Transverse colon (tissue), 4 donors: ENCODE measurements at places on chromosomes 13 and 19. TPM values are rescaled to one million over a fixed set of nuclear protein-coding genes. Genes with fewer than 3 reads are reported as not detected.

DNA sequence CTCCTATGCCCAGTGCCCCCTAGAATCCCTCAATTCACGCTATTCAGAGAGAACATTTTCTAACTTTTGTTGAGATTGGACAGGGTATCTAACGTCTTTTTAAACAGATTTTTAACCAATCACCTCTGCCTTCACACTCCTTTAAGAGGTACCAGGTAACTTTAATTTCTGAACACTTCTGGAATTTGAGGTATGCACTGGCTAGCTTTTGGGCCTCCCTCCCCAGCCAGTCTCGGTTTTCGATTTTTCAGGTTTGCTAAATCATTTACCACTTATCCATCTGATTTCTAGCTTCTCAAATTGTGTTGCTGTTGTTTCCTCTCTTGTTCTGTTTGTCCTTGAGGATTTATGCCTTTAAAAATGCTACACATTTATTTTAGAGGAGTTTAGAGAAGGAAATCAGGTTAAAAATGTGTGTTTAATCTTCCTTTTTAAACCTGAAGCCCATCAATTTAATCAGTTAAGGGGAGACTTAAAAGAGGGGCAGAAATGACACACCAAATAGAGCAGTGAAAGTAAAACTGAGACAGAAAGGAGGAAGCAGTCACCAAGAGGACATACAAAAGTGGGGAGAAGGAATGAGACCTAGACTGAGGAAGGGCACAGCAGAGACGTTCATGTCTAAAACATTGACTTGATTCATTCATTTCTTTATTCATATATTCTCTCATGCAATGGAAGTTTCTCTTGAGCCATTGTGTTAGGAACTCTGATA is 139.6 kb upstream of the HTR2A start:
- no peak for DNase-seq

- peak; percentile 61 for DNase-seq
Observed at GRCh38 chr19:10612499-10613119, 12.7 kb upstream of the SLC44A2 start.

DNA sequence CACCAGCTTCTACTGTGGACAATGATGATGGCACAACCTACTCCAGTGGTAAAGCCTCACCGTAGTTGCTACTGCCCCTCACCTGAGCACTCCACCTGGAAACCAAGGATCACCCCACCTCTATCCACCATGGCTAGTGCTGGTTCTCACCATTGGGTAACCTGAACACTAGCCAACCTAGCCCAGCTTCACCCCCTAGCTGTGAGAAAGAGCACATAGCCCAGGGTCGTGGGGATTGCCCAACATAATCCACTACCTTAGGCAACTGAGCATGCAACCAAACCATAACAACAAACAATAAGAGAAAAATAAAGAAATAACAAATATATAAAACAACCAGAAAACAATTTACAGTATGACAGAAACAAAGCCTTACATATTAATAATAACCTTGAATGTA is 560.1 kb downstream of the DIAPH3 start:
- DNase-seq, result no peak

DNA sequence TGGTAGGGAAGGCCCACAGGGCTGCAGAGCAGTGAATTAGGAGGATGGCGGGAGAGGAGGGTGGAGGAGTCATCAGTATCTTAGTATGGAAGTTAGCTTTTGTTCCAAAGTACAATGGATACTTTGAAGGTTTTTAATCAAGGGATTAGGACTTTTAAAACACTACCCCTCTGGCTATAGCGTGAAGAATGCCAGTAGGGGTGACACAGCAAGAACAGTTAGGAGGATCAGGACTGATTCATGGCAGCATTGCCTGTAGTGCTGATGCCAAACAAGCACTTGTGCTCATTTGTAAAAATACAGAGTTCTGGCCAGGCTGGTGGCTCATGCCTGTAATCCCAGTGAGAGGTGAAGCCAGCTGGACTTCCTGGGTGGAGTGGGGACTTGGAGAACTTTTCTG is 46.2 kb downstream of the SKA3 start:
- DNase-seq, result no peak

- no peak for DNase-seq
Observed at GRCh38 chr13:97502181-97502580, 68.2 kb downstream of the RAP2A start.

GRCh38 chr19:17153996-17154395 is 61.2 kb upstream of the USE1 start:
- no peak for DNase-seq

DNA sequence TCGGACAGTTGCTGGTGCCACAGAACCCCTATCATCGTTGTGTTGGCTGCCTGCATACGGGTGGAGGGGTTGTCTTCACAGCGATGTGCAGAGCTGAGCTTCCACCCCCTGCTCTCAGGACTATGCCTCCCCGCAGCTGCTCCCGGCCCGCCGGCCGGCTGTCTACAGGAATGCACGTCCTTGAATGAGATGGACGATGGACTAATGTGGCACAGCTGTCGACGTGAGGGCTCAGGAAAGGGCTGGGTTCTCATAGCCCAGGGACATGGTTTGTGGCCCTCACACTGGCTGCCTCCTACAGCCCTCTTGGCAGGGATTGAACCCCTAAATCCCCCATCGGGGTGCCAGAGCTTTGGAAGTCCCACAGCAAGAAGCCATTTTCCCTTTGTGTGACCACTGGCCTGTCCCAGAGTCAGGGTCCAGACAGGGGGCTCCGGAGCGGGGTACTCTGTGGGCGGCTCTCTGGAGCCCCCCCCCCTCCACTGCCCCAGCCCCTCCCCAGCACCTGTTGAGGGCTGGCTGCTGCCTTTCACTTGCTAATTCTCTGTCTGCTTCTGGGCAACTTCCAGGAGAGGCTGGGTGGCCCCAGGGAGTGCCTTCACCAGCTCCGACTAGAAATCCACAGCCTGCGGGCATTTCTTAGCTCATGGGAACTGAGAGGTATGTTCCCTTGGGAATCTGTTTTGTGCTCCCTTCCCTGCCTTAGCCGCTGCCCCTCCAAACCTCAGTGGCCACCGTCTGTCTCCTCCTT is 40.2 kb downstream of the TSSK6 start:
- no peak for DNase-seq

GRCh38 chr19:11814700-11815035 is 595 bp downstream of the ZNF440 start:
- peak; percentile 24 for DNase-seq

DNA sequence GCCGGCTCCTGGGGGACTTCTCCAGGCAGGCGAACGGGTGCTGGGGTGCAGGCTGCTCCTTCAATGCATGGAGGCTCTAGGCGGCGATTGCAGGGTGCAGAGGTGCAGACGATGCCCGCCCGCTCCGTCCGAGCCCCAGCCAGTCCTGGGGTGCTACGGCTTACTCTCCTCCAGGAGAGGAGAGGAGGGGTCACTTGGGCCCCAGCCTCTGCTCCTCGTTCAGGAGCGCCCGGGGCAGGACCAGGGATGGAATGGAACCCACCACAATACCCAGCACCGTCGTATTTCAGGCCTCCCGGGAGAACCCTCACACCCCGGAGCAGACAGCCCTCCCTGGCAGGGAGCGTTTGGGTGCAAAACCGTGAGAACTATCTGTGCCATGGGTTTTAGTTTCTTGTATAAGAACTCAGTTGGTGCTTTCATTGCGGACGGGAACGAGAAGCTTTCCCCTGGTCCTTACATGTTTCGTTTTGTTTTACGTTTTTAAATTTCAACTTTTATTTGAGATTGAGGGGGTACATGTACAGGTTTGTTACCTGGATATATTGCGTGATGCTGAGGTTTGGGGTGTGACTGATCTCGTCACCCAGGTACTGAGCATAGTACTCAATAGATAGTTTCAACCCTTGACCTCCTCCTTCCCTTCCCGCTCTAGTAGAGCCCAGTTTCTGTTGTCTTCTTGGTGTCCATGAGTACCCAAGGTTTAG is 46.8 kb downstream of the ARHGEF18 start:
- DNase-seq, result no peak

DNA sequence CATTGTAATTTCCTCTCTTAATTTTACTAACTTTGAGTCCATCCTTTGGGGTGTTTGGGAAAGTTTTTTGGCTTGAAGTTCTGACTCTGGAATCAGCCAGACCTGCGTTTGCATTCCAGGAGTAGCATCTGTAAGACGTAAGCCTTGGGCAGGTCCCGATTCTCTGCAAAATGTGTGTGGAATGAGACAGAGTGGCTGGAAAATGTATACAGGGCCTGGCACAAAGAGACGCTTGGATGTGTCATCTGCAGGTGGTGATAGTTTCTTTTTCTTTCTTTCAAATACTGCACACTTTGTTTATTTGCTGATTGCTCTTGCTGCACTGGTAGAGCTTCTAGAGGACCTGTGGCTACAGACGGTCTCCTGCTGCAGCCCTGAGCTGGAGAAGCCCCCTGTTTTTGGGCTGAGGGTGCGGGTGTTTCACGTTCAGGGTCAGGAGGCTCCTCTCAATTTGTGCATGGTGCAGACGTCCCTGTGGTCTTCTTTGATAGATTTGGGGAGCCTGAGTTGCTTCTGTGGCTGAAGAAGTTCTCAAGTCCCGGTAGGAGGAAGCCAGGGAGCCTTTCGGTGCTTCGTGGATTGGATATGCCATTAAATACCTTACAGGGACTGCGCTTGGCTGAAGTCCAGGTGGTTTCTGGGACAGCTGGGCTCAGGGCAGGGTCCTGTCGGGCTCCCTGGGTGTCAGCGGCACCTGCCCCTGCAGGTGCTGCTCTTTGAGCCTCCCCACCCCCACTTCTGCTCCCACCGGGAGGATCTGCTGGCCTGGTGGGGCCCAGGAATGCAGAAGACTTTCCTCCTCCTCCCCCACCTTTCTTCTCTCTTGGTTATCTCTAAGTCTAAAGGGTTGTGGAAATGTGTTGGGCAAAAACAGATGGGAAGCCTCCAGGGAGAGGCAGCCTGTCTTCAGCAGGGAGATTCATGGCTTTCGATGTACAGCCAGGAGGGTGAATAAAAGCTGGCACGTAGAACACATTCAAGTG is 44.0 kb upstream of the GAS6 start:
- DNase-seq, result peak; percentile 36

DNA sequence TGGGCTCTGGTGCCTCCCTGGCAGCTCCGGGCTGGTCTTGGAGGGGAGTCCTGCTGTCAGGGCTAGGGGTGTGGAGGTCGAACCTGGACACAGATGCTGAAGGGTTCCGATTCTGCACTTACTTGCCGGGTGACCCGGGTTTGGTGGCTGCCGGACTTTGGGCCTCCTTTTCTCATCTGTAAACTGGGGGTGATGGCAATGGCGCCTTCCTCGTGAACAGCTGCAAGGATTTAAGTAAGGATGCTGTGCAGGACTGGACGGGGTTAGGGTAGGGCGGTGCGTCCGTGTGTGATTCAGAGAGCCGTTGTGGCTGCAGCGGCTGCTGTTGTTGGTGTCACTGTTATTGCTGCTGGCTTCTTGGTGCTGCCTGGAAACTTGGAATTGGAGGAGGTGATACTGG is 2.4 kb downstream of the HPN start:
- no peak for DNase-seq

DNA sequence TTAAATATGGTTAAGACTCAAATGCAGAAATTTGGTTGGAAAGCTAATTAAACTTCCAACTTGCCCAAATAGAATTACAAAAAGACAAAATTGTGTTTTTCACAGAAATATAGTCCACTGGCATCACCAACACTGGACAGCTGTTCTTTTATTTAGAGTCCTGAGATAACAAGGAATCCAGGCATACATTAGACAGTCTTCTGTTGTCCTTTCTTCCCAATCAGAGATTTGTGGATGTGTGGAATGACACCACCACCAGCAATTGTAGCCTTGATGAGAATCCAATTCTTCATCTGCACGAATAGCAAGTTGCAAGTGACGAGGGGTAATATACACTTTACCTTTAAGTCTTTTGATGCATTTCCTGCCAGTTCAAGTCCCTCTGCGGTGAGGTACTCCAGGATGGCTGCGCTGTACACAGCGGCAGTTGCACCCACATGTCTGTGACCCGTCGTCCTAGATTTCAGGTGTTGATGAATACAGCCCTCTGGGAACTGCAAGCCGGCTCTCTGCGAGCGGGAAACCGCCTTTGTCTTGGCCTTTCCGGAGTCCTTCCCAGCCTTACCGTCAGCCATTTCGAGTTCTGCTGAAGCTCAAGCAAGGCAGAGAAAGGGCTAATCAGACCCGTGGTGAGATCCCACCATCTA is 14.7 kb downstream of the UBAC2 start:
- DNase-seq, result no peak

- DNase-seq, result no peak
Observed at GRCh38 chr19:34257559-34257924, 3.2 kb downstream of the GARRE1 start.

DNA sequence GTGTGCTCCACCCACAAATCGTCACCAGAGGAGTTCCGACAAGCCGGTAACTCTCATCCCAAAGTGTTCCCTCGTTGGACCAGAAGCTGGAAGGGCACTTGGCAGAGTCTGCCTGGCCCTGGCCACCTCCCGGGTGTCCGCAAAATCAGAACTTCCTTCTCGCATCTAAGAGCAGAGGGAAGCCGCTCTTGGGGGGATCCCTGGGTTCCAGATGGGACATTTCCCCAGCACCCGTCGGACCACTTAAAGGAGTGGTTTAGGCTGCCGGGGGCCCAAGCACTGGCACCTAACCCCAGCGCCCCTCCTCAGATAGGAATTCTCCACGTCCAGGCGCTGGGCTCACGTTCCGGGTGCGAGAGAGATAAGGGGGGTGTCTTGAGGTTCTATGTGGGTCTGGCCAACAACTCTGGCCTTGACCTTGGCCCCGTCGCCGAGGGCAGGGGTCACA is 857 bp upstream of the MAP2K7 start:
- DNase-seq, result peak; percentile 29

DNA sequence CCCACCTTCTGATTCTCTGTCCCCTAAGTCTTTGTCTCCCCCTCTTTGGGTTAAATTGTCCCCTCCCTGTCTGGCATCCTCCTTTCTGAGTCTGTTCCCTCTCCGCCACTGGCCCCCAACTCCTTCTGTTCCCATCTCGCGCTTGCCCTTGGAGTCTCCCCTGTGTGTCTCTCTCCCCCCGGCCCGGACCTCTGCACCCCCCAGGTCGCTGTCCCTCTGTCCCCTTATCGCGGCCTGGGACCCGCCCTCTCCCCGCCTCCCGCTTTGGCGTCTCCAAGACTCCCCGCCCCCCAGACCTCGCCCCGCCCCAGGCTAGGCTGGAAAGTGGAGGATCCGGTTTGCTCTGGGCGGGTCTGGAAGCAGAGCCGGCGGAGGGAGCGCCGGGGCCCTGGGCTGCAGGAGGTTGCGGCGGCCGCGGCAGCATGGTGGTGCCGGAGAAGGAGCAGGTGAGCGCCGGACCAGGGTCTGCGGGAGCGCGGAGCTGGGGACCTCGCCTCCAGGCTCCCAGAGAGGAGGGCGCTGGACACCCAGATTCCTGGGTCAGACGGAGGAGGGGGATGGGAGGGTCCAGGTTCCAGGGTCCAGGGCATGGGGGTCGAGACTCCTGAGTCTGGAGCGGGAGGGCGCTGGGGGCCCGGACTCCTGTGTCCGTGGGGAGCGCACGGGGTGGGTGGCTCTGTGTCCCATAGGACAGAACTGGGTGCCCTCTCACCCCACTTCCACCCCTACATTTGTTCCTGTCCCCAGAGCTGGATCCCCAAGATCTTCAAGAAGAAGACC is at the start of gene TRPM4:
TRPM4 (plus strand) TSS at position 348 of the 780 bp plus-strand sequence; CDS start at position 423, 75 bp downstream.
- DNase-seq, result peak; percentile 95

GRCh38 chr13:33794576-33794975 is 23.4 kb upstream of the RFC3 start:
- no peak for DNase-seq

- no peak for DNase-seq
Observed at GRCh38 chr13:113875837-113876281, 12.0 kb upstream of the GAS6 start.

Gene GPR12
- not detected for total RNA-seq

Gene TNFSF9
- not detected for total RNA-seq

Gene PLIN5
- total RNA-seq, result 6.0 TPM

Gene ASF1B
- 4.4 TPM for total RNA-seq

Gene LGALS4
- 3,941 TPM for total RNA-seq

Gene DIRAS1
- total RNA-seq, result 0.64 TPM

Gene RASIP1
- 11.1 TPM for total RNA-seq

Gene PPP1R13L
- 298 TPM for total RNA-seq

Gene POLD1
- 33.8 TPM for total RNA-seq
